RCC 7860 (cell line): ENCODE measurements at places on chromosomes 6 and 20.

- DNase-seq: peak; percentile 66
Measured at GRCh38 chr6:36590237-36590636, 3.9 kb upstream of the SRSF3 start.

- DNase-seq: peak; percentile 91
Measured at GRCh38 chr20:62159839-62160238, 16.3 kb downstream of the SS18L1 start.

DNA sequence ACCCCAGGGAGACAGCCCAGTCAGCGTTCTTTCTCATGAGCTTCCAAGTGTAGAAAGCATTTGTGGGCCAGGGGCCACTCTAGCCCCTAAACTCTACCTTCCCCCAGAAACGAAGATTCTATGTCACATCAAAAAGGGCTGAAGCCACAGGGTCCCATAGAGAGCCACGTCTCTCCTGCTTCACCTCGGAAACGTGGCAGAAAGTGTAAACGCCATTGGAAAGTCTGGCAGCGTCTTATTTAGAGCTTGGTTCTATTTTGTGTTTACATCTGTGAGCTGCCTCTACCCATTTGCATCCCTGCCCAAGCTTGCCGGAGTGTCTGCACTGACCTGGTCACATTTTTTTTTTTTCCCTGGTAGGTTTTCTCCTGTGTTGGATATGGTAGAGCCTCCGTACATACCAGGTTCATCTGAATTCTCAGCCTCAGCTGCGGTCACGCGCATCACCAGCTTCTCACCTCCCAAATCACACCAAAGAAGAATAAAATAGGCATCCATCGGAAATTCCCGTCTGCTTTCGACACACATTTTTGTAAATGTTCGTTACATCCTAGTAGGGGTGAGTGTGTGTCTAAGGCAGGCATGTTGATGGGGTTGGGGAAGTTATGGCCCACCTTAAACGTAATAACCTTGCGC, 62.6 kb downstream of the NPEPL1 start:
- DNase-seq: no peak

DNA sequence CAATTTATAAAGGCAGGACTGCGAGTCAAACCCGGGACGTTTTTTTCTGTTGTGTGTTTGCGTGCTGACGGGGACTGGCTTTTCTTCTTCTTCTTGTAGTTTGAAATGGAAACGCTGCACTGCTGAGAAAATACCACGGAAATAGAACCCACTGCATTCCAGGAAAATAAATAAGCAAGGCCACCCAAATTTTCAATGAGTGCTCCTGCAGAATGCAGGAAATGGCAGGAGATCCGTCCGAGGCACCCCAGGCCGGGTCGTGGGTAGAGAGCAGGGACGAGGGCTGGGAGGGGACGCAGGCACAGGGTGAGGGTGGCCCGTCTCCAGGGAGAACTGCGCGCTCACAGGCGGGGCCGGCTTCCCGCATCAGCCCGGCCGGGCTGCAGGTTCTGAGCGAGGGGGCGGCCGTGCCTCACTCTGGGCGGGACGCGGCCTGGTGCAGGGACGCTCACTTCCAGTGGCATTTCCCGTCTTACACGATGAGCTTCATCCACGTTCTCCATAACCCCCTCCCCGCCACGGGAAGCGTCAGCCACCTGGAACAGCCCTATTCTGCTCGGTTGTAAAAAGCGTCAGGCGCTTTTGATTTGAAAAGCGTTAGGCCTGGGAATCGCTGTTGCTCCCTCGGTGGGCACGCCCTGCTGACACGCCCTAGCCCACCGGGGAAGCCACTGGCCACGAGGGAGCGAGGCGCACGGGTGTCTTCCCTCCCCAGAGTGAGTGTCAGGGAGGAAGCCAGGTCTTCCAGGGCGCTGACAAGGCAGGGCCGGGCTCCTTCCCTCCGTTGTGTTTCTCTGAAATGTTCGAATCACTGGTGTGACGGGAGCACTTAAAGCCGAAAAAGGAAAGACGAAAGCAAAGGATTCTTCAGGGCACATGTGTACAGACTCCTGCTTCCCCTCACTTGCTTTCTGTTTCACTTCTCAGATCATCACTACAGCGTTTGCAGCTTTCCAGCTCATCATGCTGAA, 17.9 kb upstream of the EXOC2 start:
- DNase-seq: peak; percentile 16

DNA sequence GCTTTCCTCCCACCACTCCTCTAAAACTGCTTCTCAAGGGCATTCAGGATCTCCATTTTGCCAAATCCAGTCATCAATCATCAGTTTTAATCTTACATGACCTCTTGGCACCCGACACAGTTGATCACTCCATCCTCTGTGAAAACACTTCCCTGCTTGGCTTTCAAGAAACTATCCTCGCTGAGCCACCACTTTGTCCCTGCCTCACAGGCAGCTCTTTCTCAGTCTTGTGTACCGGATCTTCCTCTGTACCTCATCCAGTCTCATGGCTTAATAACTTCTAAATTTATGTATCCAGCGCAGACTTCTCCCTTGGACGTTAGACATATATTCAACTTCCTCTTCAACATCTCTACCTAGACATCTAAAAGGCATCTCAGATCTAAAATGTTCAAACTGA, 89.9 kb downstream of the BTBD9 start:
- no peak for DNase-seq

GRCh38 chr20:34871320-34871926, 1.2 kb downstream of the GGT7 start:
- DNase-seq: no peak

- DNase-seq: no peak
Measured at GRCh38 chr6:52616059-52616690, 39.3 kb upstream of the TRAM2 start.

DNA sequence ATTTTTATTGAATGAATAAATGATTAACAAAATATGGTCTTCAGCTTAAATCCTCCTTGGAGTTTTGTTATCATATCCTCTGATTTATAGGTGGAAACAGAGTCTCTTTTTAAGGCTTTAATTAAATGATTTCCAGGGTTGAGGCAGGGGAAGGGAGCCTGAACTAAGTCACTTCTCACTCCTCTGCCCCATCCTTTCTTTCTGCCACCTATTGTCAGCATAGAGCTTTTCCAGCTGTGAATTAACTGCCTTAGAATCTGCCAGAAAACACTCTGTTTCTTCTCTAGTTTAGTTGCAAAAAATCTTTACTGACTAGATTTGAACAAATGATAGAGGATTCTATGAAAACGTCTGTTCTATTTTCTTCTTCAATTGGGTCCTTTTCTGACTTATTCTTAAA, 9.8 kb downstream of the OGFRL1 start:
- DNase-seq: no peak

GRCh38 chr6:36752886-36753506, 55.4 kb downstream of the RAB44 start:
- DNase-seq: no peak

DNA sequence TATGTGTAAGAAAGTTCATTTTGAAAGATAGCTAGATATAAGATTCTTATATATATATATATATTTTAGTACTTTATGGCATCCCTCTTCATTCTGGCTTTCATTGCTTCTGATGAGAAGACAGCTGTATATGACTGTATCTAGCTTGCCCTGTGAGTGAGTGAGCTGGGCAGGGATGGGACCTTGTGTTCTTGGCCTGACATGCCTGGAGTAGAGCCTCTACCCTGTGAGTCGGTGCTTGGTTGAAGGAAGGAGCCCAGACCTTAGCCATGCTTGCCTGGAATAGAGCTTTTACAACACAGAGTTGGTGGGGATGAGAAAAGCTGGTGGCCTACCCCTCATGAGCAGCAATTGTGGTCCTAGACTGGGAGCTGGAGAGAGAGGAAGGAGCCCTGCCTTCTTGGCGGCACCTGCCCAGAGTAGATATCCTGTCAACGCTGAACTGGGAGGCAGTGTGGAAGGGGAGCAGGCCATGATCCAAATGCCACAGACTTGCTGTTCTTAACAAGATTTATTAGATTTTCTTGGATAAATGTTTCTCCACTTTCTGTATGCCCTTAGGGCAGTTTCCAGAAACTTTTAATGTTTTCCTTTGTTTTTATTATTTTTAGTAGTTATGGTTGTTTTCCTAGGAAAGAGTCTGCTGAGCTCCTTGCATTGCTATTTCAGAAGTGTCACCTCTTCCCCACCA, 31.6 kb downstream of the FIG4 start:
- no peak for DNase-seq

DNA sequence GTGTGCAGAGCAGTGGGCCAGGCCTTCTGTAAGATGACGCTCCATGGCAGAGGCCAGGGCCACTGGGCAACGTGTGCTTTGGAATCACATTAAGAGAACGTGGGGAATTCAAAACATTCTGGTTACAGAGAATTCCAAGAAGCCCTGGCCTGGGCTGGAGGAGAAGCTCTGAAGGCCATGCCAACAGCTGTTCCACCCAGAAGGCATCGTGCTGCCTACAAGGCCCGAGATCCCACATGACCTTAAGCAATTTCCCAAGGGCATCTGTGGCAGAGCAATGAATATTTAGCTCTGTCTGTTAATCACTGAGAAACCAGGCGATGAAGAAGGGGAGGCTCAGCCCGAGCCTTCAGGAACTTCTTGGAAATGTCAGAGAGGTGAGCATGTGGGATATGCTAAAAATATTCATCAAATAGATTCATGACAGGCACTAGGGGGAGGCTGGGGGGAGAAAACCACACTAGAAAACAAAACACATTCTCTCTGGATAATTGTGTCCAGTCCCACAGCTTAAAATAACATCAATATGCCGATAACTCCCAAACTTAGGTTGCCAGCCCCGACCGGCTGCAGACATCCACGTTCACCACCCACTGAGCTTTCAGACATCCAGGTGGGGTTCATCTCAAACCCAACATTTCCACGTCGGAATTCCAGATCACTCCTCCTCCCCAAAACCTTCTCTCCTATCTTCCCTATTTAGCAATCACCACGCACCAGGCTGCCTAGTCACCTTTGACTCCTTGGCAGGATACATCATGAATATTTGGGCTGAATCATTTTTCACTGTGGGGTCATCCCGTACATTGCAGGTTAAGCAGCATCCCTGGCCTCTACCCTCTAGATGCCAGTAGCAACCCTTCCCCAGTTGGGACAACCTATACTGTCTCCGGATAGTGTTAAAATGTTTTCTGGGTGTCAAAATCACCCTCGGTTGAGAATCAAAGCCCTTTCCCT, 6.6 kb downstream of the SULF2 start:
- no peak for DNase-seq

DNA sequence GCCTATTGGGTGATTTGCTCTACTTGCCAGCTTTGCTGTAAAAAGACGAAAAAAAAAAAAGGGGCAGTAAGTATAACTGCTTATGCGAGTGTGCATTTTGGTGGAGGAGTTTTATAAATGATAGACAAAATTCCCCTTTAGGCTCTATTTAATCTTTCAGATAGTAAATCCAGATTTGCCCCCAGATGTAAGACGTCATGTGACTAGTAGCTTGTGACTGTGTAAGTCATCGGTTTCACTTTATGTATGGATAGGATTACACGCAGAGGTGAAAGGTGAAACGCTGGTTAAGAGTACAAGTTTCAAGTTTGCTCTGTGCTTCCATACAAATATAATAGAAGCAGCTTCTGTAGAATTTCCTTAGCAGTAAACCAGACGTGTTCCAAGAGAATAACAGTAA, 7.9 kb downstream of the RAB32 start:
- no peak for DNase-seq

- peak; percentile 12 for DNase-seq
Measured at GRCh38 chr6:22332711-22333110, 35.9 kb upstream of the PRL start.

DNA sequence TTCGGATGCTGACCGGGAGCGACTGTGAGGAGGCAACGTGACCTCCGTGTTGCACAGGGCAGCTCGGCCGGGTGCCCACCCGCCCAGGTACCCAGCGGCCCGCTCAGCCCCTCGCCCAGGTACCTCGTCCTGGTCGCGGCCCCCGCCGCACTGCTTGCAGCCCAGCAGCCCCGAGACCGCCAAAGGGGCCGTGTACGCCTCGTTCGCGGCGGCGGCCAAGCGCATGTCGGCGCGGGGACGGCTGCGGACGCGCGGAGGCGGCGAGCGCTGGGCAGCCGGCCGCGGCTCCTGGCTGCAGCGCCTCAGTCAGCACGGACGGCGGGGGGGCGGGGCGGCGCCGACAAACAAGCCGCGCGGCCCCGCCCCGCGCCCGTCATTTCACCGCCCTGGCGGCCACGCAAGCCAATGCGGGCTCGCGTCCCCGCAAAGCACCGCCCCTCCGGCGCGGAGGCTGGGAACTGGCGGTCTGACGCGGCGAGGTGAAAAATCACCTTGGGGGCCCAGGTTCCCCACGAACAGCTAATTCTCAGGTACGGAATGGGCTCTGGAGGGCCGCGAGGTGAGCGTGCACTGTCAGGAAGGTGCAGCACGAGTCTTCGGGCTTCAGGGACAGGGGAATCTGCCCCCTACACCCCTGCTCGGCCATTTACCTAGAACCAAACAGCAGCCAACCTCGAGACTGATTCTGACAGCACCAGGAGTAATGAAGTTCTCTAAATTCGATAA, 85.2 kb downstream of the SESN1 start:
- DNase-seq: peak; percentile 53

GRCh38 chr20:38173237-38174156, 8.4 kb upstream of the TGM2 start:
- DNase-seq: peak; percentile 96

DNA sequence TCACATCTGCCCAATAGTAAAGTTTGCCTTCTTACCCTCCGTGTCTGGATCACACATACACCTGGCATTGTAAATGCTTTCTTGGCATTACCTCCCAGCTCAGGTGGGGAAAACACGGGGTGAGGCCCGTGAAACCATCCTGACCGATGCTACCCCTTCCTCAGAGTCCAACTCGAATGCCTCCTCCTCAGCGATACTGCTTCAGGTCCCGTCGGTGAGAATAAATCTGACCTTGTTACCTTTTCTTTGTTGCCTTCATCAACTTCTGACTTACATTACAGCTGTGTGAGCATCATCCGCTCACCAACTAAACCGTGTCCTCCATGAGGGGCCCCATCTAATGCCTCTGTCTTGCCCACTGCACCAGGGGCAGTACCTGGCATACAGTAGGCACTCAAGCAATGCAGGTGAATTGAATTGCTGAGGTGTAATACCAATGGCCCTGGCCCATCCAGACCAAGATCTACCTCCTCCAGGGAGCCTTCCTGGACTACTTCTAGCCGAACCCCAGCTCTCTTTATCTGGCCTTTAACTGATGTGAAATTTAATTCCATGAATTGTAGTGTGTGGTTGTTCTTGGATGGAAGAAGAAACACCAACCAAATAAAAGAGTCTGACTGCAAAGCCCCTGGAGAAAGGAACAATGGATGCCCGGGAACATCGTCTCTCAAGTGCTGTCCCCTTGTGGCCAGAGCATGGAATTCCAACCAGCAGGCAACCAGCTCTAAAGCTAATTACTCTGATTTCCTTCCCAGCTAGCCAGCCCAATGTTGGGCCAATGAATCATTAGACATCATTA, 141.5 kb downstream of the ANKRD60 start:
- DNase-seq: peak; percentile 74

GRCh38 chr20:32779500-32780211, 17.5 kb downstream of the DNMT3B start:
- DNase-seq: no peak

DNA sequence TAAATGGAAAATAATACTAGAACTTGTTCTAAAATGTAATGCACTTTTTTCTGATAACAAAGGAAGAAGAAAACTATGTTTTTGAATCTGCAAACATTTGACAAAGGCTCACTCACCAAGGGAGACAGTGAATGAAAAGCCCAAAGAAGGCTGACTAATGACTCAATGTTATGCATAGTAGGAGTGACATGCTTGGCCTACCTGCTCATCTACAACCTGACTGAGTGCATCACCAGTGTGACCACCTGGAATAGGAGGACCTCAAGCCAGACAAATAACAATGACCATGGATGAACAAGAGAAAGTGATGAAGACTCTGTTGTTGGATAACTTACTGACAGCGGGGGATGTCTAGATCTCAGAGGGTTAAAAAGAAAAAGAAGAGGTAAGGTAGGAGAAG, 157.2 kb downstream of the SIM1 start:
- no peak for DNase-seq
